NCI-H2171 treated with DMSO at 0.1 percent for 48 hours (cell line): ENCODE measurements at places on chromosomes 3 and 15.
A peak's percentile ranks its signal among the peaks of the same experiment; 100 is the strongest.

GRCh38 chr15:60895986-60896385 is 333.1 kb downstream of the RORA start:
- DNase-seq, result no peak

DNA sequence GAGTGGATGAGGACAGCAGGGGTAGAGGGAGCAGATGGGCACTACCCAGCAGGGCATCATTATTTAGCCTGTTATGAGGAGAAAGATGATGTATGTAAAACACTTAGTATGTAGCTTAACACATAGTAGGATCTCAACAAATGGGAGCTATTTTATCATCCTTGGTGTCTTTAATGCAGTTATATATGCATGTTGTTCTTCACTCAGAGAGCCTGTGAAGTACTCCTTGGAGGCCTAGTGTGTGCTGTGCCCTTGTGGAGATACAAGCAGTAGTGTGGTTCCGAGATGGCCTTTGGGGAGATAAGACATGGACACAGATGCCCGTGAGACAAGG is 124.2 kb downstream of the LIPC start:
- no peak for DNase-seq

GRCh38 chr3:129942296-129942695 is 32.2 kb upstream of the TRH start:
- peak; percentile 40 for DNase-seq

GRCh38 chr3:195808741-195809290 is 2.9 kb downstream of the MUC4 start:
- DNase-seq, result no peak

DNA sequence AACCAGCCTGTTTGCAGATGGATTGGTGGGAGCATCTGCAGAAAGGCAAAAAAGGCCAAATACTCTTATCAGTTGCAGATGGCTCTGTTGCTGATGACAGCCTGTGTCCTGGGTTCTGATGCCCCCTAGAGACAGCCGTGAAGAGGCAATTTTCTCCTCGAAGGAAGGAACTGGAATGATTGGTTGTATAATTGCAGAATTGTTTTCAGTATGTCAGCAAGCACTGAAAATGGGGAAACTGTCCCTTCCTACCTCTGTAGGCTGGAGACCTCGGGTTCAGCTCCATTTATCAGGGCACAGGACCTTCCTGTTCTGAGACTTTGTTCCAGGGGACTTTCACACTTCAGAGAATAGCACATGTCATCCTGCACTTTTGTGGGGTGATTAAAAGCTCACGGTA is 103.0 kb downstream of the PGPEP1L start:
- peak; percentile 65 for DNase-seq

- no peak for DNase-seq
Observed at GRCh38 chr3:117963858-117964257, 1070.8 kb downstream of the IGSF11 start.

DNA sequence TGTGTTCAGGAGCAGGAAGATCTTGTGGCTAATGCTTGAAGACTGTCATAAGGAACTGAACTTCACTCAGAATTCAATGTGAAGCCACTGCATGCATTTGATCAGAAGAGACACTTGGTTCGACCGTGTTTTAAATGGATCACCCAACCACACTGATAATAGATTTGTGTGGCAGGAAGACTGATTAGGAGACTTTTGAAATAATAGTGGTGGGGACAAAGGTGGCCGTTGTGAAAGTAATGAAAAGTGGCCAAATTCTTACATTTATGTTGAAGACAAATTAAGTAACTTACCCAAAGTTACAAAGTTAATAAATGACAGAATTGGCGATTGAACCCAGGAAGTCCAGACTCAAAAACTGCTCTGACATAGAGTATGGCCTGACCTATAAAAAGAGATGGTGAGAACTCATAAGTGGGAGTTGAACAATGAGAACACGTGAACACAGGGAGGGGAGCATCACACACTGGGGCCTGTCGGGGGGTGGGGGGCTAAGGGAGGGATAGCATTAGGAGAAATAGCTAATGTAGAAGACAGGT is 286.9 kb upstream of the DNAJC19 start:
- no peak for DNase-seq

DNA sequence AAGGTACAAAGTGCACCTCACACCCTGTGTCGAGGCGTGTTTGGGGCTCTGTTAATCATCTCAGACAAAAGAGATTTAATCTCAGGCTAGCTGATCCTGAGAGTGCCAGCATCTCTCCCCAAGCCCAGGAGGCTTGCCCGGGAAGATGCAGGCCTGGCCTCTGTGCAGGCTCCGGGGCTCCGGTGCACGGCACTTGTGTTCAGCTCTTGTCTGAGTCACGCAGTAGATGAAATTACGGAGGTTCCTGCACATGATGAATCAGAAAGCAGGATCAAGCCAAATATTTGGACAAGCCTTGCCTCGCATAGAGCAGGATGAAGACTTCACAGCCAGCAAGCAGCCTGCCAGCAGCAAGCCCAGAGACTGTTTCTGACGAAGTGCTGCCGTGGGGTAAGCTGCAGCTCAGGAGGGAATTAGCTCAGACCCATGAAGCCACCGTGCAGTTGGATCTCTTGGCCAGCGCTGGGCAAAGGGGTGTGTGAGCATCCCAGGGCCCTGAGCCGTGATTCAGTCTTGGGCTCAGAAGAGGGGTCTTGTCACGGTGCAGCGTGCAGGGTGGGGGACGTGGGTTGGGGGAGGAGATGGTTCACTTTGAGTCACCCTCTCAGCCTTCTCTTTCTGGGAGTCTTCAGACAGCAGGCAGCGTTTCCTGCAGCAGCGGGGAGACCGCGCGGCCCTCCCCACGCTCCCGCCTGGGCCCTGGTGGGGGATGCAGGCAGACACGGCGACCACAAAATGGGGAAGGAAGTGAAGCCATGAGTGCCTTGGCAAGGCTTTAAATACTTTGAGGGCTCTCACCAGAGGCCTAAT is 89.2 kb upstream of the MEF2A start:
- DNase-seq, result no peak

DNA sequence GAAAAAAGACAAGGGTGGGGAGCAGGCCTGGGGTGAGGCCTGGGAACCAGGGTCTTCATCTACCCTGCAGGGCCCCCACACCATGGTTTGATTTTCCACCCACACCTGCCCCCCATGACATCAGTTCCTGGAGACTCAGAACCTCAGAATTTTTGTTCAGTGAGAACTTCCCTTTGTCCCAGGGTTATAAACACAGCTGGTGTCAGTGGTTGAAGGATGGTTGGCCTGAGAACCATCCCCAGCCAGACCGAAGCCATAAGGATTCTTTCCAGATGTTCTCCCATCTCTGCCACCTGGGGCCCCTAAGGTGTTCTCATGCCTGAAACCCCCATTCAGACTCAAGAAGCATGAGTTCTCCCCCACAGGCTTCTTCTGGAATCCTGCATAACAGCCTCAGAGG is 16.6 kb downstream of the CCDC33 start:
- DNase-seq, result no peak

GRCh38 chr3:157858821-157859220 is 247.4 kb downstream of the SHOX2 start:
- DNase-seq, result no peak

- DNase-seq, result no peak
Observed at GRCh38 chr15:65201918-65202317, 9.4 kb downstream of the CILP start.

DNA sequence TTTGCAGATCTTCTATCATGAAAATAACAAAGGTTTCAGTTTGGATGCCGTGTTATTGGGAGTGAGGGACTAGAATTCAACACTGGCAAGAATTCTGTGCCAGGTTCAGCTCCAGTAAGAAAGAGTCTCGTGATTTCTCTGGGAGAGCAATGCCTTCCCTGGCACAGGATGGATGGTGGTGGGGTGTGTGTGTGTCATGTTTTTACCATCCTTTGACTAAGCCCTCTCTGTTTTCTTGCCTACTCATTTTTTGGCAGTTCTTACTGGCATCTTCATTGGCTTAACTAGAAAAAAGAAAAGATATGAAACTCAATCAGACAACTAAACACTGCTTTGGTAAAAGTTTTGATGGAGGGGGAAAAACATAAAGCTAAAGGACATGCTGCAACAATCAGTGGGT is 86.6 kb downstream of the FMN1 start:
- DNase-seq, result no peak

GRCh38 chr15:40104865-40105516 is 3.7 kb downstream of the BMF start:
- DNase-seq, result peak; percentile 87

DNA sequence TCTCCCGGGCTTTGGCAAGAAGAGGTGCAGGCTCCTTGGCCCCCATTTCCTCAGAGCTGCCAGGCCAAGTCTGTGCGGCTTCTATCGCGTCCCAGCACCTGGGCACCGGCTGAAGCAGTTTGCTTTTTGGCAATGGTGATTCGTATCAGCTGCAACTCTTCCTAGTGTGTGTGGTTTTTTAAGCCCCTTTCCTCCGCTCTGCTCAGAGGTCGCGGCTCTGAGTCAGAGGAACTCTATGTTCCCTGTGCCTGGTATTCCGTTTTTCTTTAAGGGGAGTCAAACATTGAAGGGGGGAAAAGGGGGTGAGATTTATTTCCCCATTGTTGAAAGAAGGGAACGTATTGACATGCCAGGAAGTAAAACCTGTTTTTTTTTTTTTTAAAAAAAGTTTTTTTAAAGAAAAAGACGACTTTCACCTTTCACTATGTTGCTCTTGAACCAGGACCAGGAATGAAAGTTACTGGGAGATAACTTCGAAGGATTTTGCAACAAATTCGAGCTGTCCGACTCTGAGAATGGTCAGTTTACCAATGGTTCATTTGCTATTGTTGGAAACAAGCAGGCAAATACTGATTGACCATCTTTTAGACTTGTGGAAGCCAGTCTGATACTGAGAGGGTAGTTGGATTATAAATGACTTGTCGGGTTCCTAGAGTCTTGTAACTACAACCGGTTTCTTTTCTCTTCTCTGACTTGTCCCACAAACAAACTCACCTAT is 1.1 kb downstream of the ARMC8 start:
- DNase-seq, result no peak

DNA sequence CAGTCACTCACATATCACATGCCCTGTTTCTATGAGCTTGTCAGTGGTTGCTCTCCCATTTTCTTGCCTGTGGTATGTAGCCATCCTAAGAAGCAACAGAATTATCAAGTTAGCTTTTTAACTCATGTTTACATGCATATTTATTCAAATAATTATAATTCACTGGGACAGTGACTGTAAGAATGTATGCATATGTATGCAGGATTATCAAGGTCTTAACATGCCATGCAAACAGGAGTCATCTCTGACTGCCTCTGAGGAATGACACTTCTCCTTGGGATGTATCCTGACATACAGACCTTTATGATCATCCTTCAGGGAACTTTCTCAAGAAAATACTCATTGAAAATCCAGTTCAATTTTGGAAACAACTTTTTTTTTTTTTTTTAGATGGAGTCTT is 240.9 kb downstream of the CPNE4 start:
- DNase-seq, result no peak

DNA sequence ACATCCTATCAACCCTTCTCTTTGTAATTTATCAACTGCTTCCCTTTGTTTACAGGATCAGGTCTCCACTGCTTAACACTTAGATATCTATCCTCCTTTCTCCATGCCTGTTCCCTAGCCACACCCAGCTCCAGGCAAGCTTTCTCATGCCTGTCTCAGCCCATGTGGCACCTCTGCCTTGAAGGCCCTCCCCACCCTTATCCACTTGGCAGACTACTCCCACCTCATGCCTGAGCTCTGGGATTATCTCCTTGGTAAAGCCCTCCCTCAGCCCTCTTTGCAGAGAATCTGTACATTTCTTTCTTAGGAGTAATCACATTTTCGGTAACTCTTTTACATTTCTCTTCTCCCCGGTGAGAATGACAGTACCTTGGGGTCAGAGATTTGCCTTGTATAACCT is 96.0 kb downstream of the ATP1B3 start:
- DNase-seq, result peak; percentile 49

- DNase-seq, result no peak
Observed at GRCh38 chr15:71746719-71747118, 63.6 kb upstream of the NR2E3 start.

- no peak for DNase-seq
Observed at GRCh38 chr3:156793851-156794250, 32.3 kb upstream of the LEKR1 start.

DNA sequence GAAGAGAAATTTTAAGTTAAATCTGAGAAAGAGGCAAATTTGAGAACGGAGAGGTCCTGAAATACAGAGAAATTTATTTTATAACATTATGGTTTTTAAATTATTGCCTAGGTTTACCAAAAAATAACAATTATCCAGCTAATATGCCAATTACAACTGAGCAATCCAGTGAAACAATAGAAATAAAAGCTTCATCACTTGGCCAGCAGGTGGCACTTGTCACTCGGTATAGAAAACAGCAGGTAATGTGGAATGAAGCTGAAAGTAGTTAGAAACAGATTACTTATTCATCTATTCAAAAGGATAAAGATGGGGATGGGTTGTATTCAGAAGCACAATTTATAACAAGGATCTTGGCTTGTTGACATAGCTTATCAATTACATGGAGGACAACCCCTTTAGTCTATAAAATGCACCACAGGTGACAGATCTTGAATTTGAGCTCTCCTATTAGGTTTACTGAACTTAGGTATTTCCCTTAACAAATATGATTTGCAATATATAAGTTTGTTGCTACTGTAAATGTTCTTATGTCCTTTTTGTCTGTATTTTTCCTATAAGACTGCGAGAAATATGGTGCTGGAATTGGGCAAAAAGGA is 70.1 kb upstream of the GUCA1C start:
- peak; percentile 66 for DNase-seq

DNA sequence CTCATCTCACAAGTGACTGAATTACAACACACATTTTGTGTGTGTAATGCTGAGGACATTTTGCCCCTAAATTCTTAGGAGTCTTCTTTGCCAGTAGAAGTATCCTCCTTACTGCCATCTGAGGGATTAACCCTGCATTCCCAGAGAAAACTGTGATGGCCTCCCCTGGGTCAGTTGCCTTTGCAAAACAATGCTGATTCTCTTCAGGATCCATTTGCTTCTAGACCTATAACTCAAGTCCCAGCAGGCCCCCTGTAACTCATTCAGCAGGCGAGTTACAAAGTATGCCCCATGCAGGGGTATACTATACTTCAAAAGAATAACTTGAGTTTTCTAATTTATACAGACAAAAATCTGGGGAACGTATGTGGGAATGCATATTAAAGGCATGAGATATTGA is 6.6 kb upstream of the MCF2L2 start:
- DNase-seq, result no peak

DNA sequence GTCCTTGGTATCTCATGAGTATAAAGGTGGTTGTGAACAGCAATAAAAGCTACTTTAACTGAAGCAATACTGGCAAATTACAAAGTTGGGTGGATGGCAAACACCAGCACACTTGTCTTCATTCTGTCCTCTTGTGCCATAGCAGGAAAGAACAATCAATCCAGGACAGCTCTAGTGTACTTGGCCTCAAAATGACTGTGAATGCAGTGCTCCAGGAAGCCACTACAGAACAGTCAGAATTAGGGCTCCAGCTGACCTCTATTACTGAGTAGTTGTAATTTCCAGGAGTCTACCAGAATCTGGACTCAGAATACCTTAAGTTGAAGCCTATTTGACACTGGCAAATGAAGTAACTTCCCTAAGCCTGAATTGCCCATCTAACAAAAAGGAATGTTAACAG is 339.0 kb upstream of the WNT5A start:
- no peak for DNase-seq
